Naive B cell (primary cell): ENCODE measurements at places on chromosomes 6 and 20.

- peak; percentile 81 for DNase-seq
These were observed 453 bp downstream of the KCNQ5 start for GRCh38 chr6:72622094-72622940.

DNA sequence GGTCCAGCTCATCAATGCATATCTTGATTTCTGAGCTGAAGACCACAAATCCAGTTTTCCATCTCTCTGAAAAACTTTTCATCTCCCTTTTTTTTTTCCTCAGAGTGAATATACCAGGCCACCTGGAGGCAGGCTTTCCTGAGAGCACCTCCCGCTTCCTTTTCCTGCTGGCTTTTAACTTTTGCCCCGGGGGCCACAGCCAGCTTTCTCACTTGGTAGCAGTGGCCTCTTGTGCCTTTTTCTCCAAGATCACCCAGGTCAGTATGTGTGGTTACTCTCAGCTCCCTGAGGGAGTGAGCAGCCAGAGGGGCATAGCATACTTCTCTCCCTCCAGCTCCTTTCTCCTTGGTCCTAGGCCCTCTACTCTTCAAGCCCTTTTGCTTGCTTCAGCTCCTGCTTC lies at the start of gene BTN1A1:
TSS of gene BTN1A1 (plus strand) at position 202 of the 400 bp plus-strand sequence. CDS start 984 bp downstream, outside the sequence.
- no peak for DNase-seq

- DNase-seq, result no peak
These were observed 22.2 kb upstream of the MTRF1L start for GRCh38 chr6:153024709-153025017.

DNA sequence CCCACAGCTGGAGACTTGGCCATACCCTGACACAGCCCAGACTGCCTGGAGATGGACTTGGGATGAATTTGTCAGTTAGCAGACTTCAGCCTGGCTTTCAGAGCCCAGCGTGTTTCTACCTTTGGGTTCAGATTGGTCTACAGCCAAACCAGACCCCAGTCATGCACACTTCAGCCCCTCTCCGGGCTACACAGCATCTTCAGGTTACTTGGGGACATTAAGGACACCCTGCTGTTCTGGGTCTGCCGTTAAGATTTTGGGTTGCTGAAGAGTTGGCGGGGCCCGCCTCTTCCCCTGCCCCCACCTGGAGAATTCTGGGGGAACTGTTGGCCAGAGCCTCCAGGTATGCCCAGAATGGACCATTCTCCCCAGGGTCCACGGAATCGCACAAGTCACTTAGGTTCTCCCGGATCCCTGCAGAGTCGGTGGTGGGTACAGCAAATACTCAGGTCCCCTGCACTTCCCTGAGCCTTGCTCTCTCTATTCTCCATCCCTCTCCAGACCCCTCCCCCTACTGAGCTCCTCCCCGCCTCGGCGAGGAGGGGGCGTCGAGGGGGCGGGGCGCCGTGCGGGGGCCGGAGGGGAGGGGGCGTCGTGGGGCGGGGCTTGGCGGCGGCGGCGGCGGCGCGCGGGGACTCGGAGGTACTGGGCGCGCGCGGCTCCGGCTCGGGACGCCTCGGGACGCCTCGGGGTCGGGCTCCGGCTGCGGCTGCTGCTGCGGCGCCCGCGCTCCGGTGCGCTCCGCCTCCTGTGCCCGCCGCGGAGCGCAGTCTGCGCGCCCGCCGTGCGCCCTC lies at the start of gene PTK7:
TSS of gene PTK7 (plus strand) at position 645 of the 794 bp plus-strand sequence. CDS start 175 bp downstream, outside the sequence.
- DNase-seq, result no peak

- DNase-seq, result no peak
These were observed 932.1 kb upstream of the MANEA start for GRCh38 chr6:94645191-94645590.

DNA sequence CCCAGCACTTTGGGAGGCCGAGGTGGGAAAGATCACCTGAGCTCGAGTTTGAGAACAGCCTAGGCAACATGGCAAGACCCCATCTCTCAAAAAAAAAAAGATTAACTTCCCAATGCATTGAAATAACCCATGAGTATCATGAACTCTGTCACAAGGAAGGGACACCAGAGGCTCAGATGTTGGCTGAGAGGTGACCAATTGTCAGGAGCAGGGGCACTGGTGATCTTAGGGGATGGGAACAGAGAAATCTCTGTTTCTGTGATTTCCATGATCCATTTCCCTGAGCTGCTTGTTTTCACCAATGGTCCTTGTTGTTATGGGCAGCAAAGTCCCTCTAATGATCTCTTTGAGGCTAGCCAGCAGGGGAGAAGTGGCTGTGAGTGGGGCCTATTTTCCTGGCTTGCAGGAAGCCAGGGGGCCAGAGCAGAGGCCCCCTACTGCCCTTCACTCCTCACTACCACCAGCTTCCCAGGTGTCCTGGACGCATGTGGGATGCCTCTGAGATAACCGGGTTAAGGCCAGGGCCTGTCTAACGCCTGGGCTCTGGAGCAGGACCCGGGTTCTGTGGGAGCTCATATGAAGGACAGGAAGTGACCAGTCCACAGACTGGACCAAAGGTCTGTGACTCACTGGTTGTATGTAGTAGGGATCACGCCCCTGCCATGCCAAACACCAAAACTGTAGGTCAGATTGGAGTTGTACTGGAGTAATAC lies 54.4 kb downstream of the PCNA start:
- DNase-seq, result no peak

GRCh38 chr20:38520261-38520660 lies 47.6 kb downstream of the RALGAPB start:
- no peak for DNase-seq

DNA sequence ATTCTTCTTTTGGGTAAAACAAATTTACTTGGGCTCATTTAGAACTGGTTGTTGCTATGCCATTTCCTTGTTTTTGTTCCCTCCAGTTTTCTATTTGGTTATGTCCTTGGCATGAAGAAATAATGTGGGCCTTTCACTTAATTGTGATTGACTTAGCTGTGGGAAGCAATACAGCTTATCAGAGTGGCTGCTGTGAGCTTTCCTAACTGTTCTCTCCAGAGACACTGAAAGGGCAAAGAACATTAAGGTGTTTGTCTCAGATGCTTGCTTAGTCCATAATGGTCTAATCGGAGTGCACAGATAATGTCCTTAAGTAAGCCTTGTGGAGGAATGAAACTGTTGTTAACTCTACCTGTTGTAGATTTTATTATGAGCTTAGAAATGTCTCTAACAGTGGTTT lies 56.6 kb downstream of the SH3BGRL2 start:
- DNase-seq, result no peak

GRCh38 chr20:31835977-31836852 lies 9.2 kb downstream of the FOXS1 start:
- no peak for DNase-seq

DNA sequence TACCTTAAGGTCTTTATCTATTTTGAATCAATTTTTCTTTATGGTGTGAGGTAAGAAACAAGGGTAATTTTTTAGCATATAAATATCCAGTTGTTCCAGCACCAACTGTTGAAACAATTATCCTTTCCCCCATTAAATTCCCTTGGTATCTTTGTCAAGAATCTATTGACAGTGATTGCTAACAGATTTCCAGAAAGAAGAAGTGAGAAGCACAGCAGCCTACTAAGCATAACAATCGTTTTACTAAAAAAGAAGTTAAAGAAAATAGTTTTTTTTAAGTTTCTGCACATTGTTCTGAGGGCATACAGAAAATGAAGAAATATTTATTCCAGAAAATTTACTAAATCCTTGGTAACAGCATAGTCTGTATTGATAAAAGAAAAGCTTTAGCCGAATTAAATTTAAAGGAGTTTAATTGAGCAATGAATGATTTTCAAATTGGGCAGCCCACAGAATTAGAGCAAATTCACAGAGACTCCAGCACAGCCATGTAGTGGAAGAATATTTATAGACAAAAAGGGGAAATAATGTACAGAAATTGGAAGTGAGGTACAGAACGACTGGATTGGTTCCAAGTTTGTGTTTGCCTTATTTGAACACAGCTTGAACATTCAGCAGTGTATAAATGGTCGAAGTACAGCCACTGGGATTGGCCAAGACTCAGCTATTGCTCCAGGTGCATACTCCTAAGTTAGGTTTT lies 97.9 kb upstream of the UST start:
- no peak for DNase-seq
